ENCODE measurements at places on chromosomes 1 and 21. TPM values are rescaled to one million over a fixed set of nuclear protein-coding genes. Genes with fewer than 3 reads are reported as not detected.

DNA sequence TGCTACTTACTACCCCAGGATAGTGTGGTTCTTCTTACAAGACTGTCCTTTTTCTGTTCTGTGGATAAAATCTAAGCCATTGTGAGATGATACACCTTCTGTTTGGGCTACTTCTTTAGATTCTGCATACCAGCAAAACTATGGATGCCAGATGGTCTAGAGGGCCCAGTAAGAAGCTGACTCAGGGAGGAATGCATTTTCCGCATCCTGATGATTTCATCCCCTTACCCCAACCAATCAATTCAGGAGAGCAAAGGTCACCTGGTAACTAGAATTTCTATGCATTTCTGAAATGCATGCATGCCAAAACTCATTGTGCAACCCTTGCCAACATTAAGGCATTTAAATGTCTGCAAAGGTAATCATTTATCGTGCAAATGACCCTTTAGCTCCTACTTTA is 285.7 kb upstream of the ZP4 start:
- DNase-seq: no peak
- H3K27ac ChIP-seq: no peak overlapping the region
- H3K4me1 ChIP-seq: no peaks in the 10 kb centered on the region

- peak overlapping the region; percentile 90 for H3K27ac ChIP-seq
- H3K4me3 ChIP-seq: no peak overlapping the region
- peaks cover 18% of the 10 kb centered on the region for H3K4me1 ChIP-seq
- H3K27me3 ChIP-seq: no peaks in the 10 kb centered on the region
Measured at GRCh38 chr1:172940174-172940855, 110.4 kb downstream of the TNFSF18 start.

DNA sequence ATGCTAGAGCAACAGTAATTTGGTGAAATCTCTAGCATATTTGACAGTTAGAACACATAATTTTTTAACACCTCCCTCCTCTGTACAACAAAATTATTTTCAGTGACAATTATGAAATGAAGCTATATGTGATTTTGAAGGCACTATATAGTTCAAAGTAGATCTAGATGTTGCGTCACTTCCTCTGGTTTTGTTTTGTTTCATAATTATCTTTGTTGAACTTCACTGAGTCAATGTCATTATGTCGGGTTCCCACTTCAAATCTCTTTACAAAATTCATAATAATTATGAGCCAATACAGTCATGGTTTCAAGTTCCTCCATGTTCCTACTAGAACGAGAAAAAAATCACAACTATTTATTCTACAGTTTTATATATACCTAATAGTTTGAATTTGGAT is 254.8 kb upstream of the PLXNA2 start:
- DNase-seq: no peak
- no peak overlapping the region for H3K27ac ChIP-seq
- H3K4me3 ChIP-seq: no peak overlapping the region
- H3K27me3 ChIP-seq: no peaks in the 10 kb centered on the region
- no peaks in the 10 kb centered on the region for H3K4me1 ChIP-seq

DNA sequence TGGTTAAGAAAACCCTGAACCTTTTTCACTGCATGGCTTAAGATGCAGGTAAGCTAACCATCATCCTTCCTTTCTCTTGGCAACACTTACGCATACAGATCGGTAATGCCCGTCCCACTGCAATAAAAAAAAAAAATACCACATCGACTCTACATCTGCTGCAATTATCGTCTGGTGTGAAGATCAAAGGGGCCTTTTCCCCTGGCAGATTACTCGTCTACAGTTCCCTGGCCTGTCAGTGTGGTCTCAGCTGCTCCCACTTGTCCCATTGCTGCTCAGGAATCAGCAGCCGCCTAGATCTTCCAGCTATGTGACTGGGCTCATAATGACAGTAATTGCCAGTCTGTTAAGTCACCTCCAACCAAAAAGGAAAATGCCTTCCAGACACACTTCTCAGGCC is 133.1 kb downstream of the SETD4 start:
- no peak for DNase-seq
- no peak overlapping the region for H3K27ac ChIP-seq
- no peak overlapping the region for H3K4me3 ChIP-seq
- peaks cover 13% of the 10 kb centered on the region for H3K4me1 ChIP-seq
- H3K36me3 ChIP-seq: no peaks in the 10 kb centered on the region

DNA sequence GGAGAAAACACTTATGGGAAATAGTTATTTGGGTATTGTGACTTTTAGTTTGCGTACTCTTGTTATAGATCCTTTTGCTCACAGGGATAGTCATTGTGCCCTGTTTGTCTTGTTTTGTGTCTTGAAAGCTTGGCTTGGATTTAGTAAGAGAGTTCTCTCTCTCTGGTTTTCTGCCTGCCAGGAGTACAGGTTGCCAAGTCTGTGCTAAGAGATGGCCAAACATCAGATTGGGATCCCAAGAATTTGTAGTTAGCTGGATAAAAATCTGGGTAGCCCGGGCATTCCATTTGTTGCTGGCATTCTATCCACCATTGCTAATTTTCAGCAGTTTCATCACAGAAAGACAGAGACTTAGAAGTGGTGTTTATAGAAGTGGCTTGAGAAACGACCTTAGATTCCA is 222.2 kb downstream of the NRIP1 start:
- no peaks in the 10 kb centered on the region for H3K36me3 ChIP-seq
- no peak overlapping the region for H3K4me3 ChIP-seq

- DNase-seq: no peak
- H3K27me3 ChIP-seq: no peaks in the 10 kb centered on the region
- no peaks in the 10 kb centered on the region for H3K36me3 ChIP-seq
- peak overlapping the region; percentile 35 for H3K27ac ChIP-seq
Measured at GRCh38 chr1:225812488-225813213, 2.7 kb downstream of the EPHX1 start.

GRCh38 chr1:175034775-175035174 is 11.6 kb upstream of the MRPS14 start:
- H3K36me3 ChIP-seq: no peaks in the 10 kb centered on the region
- no peak overlapping the region for H3K27ac ChIP-seq
- H3K4me3 ChIP-seq: no peak overlapping the region
- H3K27me3 ChIP-seq: peaks cover 6% of the 10 kb centered on the region
- H3K4me1 ChIP-seq: no peaks in the 10 kb centered on the region
- no peak for DNase-seq

GRCh38 chr1:59779949-59780348 is 34.8 kb upstream of the HOOK1 start:
- no peak overlapping the region for H3K4me3 ChIP-seq
- H3K27me3 ChIP-seq: no peaks in the 10 kb centered on the region
- H3K4me1 ChIP-seq: peaks cover 11% of the 10 kb centered on the region
- DNase-seq: no peak
- no peak overlapping the region for H3K27ac ChIP-seq

DNA sequence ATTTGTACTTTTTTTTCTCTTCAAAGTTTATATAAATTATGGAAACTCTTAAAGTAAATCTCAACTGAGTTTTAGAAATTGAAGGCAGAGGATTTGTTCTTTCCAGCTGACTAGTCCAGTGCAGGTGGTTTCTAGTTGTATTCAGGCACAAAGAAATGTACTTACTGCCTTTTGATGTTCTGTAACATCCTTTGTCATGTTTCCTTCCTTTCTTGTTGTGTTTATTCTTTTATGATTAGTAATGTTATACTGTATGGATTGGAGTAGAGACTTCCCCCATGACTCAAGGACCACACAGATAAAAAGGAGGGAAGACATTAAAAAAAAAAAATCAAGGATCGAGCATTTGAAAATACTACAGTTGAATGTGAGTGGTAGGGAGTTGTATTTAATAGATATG is 8.0 kb downstream of the HIPK1 start:
- peak; percentile 58 for DNase-seq
- no peak overlapping the region for H3K4me3 ChIP-seq
- no peak overlapping the region for H3K27ac ChIP-seq

DNA sequence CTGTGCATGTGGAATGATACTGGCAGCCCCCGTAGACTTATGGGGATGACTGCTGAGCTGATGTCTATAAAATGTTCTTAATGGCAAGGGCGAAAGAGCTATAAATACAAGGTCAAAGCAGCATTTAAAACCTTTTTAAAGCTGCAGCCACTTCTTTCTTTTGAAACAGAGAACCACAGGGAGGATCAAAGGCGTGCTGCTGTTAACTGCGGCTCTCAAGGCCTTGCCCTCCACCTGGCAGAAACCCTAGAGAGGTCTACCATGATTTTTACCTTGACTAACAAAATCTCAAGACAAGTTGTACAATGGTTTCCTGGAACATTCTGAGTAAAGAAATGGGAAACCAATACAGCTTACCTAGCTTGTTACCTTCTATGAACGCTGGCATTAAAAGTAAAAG is 89.7 kb downstream of the SLC45A1 start:
- H3K36me3 ChIP-seq: peaks cover 32% of the 10 kb centered on the region
- H3K27me3 ChIP-seq: no peaks in the 10 kb centered on the region
- H3K4me3 ChIP-seq: no peak overlapping the region
- DNase-seq: no peak
- H3K27ac ChIP-seq: peak overlapping the region; percentile 96

- DNase-seq: no peak
- H3K27me3 ChIP-seq: no peaks in the 10 kb centered on the region
- no peaks in the 10 kb centered on the region for H3K36me3 ChIP-seq
- no peaks in the 10 kb centered on the region for H3K4me1 ChIP-seq
- no peak overlapping the region for H3K27ac ChIP-seq
Measured at GRCh38 chr1:2612591-2613365, 20.0 kb downstream of the MMEL1 start.

DNA sequence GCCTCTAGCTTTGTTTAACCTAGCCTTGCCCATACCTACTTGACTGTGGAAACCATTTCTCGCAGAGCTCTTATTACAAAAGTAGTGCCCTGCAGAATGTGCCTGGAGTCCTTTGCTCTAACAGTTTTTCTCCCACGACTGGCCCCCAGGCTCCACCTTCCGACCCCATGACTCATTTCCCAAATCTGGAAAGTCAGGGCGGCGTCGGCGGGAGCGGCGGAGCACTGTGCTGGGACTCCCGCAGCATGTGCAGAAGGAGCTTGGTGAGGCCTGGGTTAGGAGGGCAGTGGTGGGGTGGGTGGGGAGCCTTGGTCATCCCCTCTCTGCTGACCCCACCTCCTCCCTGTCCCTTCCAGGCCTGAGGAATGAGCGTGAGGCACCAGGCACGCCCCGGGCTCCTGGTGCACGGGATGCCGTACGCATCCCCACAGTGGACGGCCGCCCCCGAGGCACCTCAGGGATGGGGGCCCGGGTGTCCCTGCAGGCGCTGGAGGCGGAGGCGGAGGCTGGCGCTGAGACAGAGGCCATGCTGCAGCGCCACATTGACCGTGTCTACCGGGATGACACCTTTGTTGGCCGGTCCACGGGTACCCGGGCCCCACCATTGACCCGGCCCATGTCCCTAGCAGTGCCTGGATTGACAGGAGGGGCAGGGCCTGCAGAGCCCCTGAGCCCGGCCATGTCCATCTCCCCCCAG is 47.5 kb downstream of the YARS1 start:
- no peak overlapping the region for H3K27ac ChIP-seq
- no peaks in the 10 kb centered on the region for H3K27me3 ChIP-seq
- peaks cover 22% of the 10 kb centered on the region for H3K36me3 ChIP-seq
- peak; percentile 45 for DNase-seq

DNA sequence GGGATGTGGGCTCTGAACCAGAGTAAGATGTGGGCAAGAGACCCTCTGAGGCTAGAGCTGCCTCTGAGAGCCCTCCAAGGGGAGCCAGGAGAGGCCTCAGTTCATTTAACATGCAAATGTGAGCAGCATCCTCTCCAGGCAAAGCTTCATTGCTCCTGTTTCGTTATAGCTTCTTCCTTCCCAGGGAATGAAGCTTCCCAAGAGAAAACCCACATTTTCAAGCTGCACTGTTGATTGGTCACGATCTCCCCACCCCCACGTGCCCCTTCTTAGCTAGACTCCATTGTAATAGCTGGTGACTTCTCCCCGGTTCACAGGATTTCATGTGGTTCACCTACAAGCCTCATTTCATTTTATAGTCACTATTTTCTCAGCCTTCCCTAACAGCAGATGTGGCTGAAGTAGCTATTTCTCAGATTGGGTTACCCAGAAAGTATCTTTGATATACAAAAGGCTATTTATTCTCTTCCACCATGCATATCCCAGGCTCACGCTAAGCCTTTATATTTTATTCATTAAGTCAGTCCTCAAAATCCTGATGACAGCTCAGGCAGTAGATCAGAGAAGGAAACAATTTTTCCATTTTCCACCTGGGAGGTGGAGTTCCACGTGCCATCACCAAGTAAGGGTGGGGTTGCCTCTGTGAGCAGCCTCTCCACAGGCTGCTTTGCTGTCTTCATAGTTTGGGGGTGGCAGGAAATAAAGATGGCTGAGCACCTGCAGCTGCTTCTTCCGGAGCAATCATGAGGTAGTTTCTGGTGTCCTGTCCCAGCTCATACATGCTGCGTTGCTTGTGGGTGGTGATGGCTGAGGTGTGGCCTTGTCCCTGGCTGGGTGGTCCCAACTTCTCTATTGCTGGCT is 178.3 kb upstream of the RAB4A start:
- H3K27me3 ChIP-seq: peaks cover 24% of the 10 kb centered on the region
- no peaks in the 10 kb centered on the region for H3K4me1 ChIP-seq
- no peaks in the 10 kb centered on the region for H3K36me3 ChIP-seq
- DNase-seq: no peak
- H3K27ac ChIP-seq: no peak overlapping the region

GRCh38 chr1:156876281-156876680 is 15.6 kb downstream of the NTRK1 start:
- H3K36me3 ChIP-seq: no peaks in the 10 kb centered on the region
- peaks cover 67% of the 10 kb centered on the region for H3K27me3 ChIP-seq
- DNase-seq: no peak
- no peak overlapping the region for H3K27ac ChIP-seq
- H3K4me3 ChIP-seq: no peak overlapping the region
- no peaks in the 10 kb centered on the region for H3K4me1 ChIP-seq

DNA sequence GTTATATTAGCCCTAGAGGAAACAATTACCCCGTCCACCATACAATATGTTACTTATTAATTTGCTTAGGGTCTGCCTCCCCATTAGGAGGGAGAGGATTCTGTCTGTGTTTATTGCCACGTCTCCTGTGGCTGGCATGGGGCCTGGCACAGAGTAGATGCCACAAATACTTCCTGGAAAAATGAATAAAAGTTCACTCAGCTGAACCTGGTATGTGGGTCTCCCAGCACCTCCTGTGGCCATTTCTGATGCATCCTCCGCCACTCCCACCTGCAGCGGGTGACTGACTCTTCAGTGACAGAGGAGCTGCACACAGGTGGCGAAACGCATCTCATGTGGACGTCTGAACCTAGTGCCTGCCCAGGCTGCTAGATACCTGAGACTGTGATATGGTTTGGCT is 112.7 kb downstream of the CLIC6 start:
- no peaks in the 10 kb centered on the region for H3K4me1 ChIP-seq
- H3K4me3 ChIP-seq: no peak overlapping the region
- no peak overlapping the region for H3K27ac ChIP-seq
- DNase-seq: no peak
- no peaks in the 10 kb centered on the region for H3K27me3 ChIP-seq

Gene CELSR2
- total RNA-seq: 1.3 TPM

Gene MMEL1
- total RNA-seq: under 0.01 TPM

Gene TARBP1
- total RNA-seq: 10.6 TPM

Gene OR2M3
- not detected for total RNA-seq

Gene HAPLN2
- not detected for total RNA-seq

Gene SPOCD1
- total RNA-seq: 42.2 TPM

Gene ADAM30
- total RNA-seq: not detected

Gene IL6R
- 6.1 TPM for total RNA-seq

Gene AVPR1B
- not detected for total RNA-seq

Gene TENT5C
- total RNA-seq: 5.3 TPM

All from IMR-90 (cell line).